Activated CD4-positive, alpha-beta T cell treated with anti-CD3 and anti-CD28 coated beads, Interleukin-2, amount 50 U/mL, for 1 hour (primary cell): ENCODE measurements at places on chromosomes 16 and 17.

DNA sequence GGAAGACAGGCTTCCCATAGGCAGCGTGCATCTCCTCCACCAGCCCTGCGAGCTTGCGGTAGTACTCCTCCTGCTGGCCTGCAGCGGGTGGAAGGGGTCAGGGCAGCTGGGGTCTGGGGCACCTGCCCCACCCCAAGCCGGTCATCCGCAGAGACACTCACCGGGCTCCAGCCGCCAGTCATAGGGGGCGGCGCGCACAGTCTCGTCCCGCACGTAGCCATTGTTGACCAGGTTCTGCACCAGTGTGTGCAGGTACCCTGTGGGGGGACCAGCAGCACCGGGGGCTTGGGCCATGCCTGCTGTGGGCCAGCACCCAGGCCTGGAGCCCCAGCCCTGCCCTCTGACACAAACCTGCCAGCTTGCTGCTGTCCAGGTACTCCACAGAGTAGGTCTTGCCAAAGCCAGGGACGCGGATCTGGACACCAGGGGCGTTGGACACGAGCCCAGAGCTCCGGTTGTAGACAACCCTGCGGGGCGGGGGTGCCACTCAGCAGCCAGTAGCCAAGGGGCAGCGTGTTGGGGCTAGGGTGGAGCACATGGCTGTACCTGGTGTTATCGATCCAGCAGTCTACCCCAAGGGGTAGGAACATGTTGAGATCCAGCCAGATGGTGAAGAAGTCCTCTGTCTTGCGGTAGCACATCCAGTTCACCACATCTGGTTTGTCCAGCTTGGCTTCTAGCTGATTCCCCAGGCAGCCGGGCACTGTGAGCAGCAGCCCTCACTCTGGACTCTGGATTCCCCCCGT lies 1.2 kb downstream of the LCAT start:
- no peak for DNase-seq

DNA sequence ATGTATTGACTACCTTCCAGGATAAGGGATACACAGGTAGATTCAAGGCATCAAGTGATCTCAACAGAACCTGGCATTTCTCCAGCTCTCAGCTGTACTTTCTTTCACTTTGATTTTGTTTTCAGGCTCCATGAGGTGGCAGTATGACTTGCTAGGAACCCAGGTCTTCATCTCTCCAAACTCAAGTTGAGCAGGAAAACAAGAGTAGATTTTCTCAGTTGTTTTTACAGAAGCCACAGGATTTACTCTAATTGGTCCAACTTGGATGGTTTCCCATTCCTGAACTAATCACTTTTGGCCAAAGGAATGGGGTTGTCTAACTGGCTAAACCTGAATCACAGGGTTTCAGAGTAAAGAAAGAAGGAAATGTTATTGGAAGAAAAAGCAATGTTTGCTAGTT lies 146.6 kb downstream of the TRIM37 start:
- no peak for DNase-seq

DNA sequence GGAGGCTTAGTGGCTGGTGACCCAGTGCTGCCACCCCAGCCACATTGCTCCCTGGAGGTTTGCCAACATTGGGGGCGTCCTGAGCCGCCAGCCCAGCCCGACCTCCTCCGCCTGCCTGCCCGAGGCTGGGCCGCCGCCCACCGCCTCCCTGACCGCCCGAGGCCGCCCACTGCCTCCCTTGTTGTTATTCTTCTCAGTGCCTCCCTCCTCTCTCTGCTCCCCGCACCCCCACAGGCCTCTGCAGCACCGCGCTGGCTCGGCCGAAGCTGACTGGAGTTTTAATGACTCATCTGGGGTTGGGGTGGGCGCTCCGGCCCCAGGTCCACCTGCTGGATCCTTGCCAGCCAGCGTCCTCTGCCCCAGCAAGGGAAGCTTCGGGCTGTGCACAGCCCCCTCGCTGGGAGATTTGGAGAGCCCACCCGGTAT lies 102.5 kb downstream of the RBFOX3 start:
- no peak for DNase-seq

- no peak for DNase-seq
Measured at GRCh38 chr17:37312137-37312923, 63.5 kb upstream of the C17orf78 start.

DNA sequence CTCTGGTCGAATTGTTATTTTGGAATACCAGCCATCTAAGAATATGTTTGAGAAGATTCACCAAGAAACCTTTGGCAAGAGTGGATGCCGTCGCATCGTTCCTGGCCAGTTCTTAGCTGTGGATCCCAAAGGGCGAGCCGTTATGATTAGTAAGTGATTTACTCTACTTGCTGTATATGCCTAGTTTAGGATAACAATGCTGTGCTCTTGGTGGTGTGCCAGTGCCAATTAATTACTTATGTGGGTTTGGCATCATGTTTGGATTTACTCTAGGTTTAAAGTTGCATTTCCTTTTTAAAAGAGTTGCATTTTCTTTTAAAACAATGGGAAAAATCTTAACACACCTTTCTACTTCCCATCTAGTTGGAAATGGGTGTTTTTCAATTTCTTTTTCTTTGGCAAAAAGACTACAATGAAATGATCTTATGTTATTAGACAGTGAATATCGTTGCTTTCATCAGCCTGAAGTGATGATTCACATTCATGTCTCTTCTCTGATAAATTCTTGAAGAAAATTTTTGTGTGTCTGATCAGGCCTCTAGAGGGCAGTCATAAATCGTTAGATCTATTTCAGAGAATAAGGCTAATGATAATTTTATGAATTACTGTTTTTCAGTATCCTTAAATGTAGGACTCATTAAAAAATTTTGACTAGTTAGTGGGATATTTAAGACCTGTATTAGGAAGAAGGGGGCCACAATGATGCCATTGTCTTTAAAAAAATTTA lies 5.6 kb downstream of the SF3B3 start:
- no peak for DNase-seq

DNA sequence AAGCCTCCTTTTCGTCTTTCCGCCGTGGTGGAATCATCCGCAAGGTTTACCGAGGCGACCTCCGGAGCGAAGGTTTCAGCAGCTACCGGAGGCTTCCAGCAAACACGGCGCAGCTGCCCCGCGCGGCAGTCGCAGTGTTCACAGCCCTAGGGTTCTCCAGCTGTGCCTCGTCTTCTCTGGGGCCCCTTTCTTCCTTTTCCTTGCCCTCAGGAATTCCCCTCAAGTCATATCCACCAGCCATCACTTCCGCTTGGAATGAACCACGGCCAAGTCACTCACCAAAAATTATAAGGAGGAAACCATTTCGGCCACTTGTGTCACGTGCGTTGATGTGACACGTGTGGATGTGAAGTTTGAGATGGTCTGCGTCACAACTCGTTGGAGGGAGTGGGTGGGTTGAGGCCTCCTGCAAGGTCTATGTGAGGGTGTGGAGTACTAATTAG lies 636 bp upstream of the ERN1 start:
- peak; percentile 30 for DNase-seq

- peak; percentile 57 for DNase-seq
Measured at GRCh38 chr17:48577946-48578615, at the start of gene HOXB4. Gene HOXB4, minus strand, starts transcription at chr17:48578350. Its CDS starts 31 bp downstream, at chr17:48578319.
